ENCODE measurements at places on chromosomes 12 and 14.

DNA sequence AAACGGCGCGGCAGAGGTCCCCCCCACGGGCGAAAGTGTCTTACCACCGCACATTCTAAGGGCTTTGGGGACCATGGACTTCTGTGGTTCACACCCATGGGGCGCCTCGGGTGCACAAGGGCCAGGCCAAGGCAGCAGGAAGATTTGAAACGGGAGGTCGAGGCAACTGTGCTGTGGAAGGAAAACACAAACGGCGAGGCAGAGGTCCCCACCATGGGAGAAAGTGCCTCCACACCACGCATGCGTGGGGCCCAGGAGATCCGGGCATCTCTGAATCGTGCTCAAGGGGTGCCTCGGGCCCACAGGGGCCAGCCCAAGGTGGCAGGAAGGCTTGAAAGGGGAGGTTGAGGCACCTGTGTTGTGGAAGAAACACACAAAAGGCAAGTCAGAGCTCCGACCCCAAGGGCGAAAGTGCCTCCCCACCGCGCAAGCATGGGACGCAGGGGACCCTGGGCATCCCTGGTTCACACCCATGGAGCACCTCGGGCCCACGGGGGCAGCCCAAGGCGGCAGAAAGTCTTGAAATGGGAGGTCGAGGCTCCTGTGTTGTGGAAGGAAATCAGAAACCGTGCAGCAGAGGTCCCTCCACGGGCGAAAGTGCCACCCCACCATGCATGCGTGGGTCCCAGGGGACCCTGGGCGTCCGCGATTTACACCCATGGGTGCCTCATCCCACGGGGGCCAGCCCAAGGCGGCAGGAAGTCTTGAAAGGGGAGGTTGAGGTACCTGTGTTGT, 371.0 kb downstream of the ALG10 start:
- DNase-seq, result no peak

DNA sequence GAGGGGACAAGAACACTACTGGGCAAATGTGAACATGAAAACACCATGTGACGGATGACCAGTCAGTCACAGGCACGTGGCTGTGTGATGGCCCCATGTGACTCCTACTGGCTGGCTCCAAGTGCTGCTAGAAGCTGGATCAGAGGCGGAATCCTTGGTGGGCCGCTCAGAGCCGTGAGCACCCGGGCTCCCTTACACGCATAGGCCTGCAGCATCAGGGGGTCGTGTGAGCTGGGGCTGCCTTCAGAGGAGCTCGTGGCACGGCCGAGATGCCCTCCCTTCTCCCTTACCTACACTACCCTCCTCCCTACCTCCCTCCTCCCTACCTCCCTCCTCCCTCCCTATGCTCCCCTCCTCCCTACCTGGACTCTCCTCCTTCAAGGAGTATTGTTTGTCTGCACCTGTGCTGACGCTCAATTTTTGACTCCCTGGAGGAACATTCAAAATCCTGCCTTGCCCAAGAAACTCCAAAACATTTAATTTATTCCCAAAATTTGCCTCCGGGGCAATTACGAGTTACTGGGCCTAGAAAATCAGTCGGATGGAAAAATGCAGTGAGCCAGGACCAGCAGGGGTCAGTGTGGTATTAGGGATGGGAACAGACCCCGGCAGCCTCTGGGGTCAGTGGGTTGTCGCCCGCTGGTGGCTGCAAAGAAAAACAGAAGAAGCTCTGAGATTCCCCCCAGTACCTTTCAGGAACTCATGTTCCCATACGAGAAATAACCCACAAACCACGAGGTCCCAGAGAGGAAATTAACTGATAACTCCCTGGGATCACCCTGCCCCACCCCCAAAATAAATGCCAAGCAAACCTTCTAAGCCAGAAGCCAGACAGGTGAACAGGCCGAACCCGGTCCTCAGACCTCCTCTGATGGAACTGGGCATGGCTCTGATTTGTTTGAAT, 61.3 kb downstream of the C14orf132 start:
- peak; percentile 85 for DNase-seq

DNA sequence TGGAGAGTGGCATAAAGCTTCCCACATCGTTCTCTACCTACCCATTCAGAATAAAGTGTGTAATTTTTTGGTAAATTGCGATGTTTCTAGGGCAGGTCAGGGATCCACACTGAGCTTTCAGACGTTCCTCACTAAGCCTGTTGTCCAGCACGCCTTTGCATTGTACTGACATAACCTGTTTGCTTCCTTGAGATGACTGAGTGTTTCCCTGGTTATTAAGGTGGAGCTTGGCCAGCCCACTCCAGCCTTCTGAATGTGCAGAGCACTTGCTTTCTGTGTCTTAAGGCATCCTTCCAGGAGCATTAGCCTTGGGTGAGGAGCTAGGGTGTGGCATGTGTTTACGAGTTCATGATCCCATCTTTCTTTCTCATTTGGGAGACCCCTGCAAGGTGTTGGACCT, 96.4 kb downstream of the TMEM260 start:
- DNase-seq, result no peak

- DNase-seq, result no peak
Measured at GRCh38 chr12:52527121-52527800, 7.1 kb upstream of the KRT5 start.

GRCh38 chr12:62895351-62895877, 39.5 kb downstream of the PPM1H start:
- DNase-seq, result no peak
